SIG-M5 (cell line): ENCODE measurements at places on chromosomes 13 and 19.
A peak's percentile ranks its signal among the peaks of the same experiment; 100 is the strongest.

- DNase-seq, result no peak
Measured at GRCh38 chr19:47663911-47664771, 49.1 kb upstream of the EHD2 start.

GRCh38 chr13:44769686-44770085, 193.6 kb upstream of the TSC22D1 start:
- DNase-seq, result no peak

- DNase-seq, result no peak
Measured at GRCh38 chr19:17873786-17874757, 2.3 kb downstream of the SLC5A5 start.

DNA sequence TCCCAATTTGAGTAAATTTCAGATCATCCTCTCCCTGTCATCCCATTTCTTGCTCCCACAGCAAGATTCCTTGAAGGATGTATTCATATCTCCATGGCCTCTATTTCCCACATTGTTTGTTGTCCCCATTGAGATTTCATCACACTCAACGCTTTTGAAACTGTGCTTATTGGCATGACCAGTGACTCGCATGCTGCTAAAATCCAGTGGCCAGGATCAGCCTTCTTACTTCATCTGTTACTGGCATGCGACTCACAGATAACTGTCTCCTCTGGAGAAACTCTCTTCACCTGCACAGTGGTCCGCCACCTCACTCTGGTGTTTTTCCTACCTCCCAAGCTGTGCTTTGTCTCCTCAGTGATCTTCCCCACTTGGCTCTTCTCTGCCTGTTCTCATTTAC, 95.8 kb downstream of the WASF3 start:
- no peak for DNase-seq

DNA sequence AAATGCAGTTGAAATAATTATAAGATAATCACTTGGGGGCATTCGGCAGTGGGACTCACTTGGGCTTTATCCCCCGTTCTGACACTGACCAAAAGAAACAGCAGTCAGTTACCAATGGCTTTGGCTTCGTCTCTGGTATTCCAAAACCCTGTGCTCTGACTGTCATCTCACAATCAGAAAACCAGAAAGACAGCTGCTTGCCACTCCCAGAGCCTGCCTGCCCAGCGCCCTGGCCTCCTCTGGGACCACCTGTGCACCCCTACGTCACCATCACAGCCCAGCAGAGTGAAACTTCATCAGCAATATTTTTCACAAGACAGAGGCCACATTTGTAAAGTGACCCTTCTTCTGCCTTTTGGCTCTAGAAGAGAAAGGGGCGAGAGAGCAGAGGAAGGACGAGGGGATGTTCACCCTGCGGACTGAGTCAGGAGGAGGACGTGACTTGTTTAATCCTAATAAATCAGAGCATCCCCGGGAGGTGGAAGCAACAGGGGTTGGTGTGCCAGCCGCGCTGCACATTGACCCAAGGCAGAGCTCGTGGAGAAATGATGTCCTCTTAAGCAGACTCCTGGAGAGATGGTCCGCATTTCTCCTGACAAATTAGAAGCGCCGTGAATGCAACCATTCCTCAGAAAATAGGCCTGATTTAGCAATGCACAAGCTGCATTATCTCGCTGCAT, 397.8 kb upstream of the ZNF507 start:
- no peak for DNase-seq

GRCh38 chr13:80866921-80867320, 526.0 kb upstream of the SPRY2 start:
- no peak for DNase-seq

DNA sequence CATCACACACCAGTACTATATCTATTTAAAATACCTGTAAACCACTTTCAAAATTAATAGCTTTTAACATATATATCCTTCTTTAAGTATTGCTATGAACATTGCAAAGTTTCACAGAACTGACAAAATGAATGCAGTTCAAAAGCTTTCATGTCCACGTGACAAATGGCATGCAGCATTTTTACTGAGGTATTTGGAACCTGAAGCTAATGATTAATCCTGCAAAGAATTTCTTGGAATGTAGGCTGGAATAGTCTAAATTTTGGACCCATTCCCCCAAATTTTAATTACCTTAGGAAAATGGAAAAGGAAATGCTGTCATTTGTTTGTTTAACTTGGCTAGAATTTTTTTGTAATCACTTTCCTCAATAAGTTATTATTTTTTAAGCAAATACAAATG, 423.8 kb upstream of the GPC6 start:
- DNase-seq, result no peak

- DNase-seq, result no peak
Measured at GRCh38 chr19:14554382-14554812, 17.5 kb downstream of the NDUFB7 start.

- no peak for DNase-seq
Measured at GRCh38 chr13:71605744-71606143, 261.3 kb downstream of the DACH1 start.

GRCh38 chr19:37594982-37595382, 306 bp downstream of the ZNF540 start:
- no peak for DNase-seq

DNA sequence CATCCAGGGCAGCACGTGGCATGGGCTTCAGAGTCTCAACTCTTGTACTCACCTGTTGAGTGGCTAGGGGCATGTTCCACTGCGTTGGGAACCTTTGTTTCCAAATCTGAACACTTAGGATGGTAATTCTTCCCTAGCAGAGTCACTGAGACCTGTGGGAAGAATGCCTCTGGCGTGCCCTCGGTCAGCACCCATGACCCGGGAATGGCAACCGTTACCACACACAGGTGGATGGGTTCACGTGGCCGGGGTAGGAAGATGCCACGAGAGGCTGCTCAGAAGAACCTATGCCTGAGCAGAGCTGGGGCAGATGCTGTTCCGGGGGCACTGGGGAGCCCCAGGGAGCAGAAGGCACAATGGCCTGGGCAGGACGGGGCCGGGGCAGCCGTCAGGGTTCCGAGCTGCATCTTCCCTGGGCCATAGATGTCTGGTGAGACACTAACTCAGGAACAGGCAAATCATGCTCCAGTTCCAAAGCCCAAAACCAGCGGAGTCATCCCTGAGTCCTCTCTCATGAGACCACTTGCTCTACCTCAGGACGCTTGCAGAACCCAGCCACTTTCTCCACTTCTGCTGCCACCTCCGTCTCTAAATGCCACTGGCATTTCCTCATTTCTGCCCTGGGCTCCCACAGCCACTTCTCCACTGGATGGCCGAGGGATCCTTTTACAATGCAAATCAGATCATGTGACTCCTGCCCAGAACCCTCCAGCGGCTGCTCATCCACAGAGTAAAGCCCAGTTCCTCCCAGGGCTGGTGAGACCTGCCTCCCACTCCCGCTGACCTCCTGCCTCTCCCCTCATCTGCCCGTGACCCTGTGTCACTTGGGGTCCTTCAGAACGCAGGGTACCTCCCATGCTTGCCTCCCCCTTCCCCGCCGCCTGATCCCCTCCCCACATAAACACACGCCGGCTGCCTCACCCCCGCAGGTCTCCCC, 36.7 kb downstream of the FAM124A start:
- DNase-seq, result no peak

DNA sequence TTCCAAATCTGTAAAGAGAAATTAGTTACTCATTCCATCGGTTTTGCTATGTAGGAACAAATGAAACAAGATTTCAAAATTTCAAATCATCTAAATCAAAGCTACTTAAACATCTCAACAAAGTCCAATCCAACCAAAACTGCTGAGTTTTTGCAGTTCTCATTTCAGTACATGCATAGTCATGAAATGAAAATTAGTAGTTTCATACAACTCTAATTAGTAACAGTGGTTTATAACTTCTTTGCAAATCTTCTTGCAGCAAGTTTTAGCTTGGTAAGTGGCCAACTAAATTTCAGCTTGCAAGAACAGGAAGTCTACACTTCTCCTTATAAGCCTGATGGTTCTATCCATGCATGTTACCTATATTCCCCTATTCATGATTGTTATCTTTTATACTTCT, 75.6 kb downstream of the SPRY2 start:
- DNase-seq, result no peak

DNA sequence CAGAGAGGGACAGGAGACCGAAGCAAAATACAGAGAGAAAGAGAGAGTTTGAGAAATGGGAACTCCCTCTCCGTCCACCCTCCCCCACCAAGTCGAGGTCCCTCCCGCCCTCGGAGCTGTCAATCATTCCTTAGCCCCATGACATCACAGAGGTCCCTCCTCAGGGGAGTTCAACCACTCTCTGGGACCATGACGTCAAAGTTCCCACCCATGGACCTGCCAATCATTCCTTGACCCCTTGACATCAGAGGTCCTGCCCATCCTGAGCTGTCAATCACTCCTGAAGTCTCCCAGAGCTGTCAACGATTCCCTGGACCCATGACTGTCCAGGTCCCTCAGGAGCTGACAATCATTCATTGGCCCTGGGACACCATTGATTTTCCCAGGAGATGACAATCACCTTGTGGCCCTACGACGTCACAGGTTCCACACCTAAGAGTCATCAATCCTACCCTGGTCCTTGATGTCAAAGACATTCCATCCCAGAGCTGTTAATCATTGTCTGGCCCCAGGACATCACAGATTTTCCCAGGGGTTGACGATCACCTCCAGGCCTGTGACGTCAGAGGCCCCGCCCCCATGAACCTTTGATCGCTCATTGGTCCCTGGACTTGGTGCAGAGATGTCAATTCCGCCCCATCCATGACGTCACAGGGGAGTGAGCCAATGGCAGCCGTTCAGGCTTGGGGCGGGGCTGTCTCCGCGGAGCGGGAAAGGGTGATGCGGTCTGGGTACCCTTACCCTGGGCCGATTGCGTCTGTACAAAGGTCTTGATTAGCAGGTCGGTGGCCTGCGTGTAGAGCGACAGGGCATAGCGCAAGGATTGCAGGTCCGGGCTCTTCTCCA, 61.7 kb downstream of the COLGALT1 start:
- no peak for DNase-seq

- DNase-seq, result no peak
Measured at GRCh38 chr19:17706750-17707181, 12.5 kb upstream of the MAP1S start.

GRCh38 chr13:18232298-18232993, 949.2 kb downstream of the TUBA3C start:
- no peak for DNase-seq

- no peak for DNase-seq
Measured at GRCh38 chr19:11355160-11356073, at the start of gene PLPPR2. PLPPR2 (plus strand) TSS chr19:11355432; CDS start chr19:11357674, 2,242 bp downstream.

- DNase-seq, result no peak
Measured at GRCh38 chr13:57045826-57046546, 94.7 kb upstream of the PRR20A start.

DNA sequence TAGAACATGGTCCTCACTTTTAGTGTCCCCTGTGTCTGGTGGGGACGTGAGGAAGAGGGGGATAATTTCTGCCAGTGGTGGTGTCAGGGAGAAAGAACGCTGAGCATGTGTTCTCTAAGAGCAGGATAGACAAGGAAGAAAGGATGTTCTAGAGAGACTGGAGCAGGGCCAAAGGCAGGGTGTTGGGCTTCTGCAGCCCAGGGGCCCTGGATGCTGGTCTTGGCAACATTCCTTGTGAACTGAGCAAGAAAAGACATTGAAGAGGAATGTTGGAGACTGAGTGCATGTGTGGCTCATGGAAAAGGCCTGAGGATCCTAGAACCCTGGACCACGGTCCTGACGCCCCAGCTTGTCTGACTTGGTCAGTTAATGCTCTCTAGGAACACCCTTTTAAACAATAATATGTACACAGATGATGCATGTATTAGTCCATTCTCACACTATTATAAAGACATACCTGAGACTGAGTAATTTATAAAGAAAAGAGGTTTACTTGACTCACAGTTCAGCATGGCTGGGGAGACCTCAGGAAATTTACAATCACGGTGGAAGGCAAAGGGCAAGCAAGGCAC, 33.6 kb upstream of the SLC10A2 start:
- DNase-seq, result no peak

DNA sequence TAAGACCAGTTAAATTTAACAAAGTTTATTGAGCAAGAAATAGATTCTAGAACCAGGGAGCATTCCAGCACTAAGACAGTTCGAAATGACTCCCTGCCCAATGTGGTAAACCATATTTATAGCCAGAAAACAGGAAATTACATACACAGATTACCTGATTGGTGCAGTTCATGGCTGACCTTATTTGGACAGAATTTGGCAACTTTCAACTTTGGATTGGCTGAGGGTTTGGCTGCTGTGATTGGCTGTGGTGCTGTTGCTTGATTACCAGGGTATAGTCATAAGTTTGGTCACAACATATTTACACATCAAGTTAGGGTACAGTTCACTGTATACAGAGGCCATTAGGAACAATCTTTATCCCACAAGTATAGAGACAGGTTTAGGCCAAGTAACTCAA, 984.8 kb upstream of the MIR17HG start:
- no peak for DNase-seq

DNA sequence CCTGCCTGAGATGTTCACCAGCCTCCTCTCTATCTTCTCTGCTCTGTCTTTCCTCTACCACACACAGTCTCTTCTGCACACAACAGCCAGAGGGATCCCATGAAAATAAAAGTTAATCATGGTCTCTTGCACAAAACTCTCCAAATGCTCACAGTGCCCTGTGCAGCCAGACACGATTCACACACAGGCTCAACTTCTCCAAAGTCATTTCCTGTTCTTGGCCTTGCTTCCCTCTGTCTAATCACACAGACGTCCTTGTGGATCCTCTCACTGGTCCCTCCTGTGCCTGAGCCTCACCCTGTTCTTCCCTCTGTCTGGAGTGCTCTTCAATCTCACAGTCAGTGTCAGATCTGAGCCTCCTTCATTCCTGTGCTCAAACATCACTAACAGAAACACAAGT, 7.8 kb downstream of the SIGLEC12 start:
- no peak for DNase-seq

DNA sequence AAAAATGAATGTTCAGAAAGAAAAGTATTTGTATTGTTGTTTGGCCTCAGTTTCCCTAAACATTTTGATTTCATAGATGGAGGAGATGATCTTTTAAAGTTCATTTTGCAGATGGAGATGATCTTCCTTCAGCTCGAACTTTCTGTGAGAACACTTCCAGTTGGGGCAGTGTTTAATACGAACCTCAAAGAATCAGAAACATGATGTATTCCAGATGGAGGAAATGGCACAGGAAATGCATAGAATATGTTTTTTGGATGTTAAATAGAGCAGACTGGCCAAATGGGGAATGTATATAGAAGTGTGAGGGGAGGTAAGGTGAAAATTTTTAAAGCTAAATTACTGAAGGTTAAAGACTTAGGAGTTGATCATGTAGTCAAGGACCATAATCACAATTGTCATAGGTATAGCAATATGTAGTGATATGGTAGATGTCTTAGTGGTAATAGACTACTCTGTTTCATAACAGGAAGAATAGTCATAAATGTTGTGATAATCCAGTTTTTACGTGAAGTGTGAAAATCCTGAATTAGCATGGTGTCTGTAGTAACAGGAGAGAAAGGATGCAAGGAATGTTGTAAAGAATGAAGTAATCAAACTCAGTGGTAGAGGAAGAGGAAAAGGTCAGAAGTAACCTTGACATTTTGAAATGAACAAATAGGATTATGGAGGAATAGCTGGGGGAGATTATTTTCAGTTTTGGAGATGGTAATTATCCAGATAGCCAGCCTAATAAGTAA, 5.1 kb downstream of the RAP2A start:
- no peak for DNase-seq

- peak; percentile 30 for DNase-seq
Measured at GRCh38 chr13:45417790-45418534, at the start of gene SLC25A30. SLC25A30 (minus strand) TSS chr13:45418373; CDS start chr13:45411425, 6,948 bp downstream.

GRCh38 chr13:57612568-57612967, 19.0 kb upstream of the PCDH17 start:
- DNase-seq, result no peak

GRCh38 chr19:54464630-54465425, 1.2 kb upstream of the LENG9 start:
- DNase-seq, result no peak
